ENCODE measurements at places on chromosomes 7 and 10.

- DNase-seq = no peak
Observed at GRCh38 chr7:108263425-108263824, 133.3 kb upstream of the LAMB4 start.

- no peak for DNase-seq
Observed at GRCh38 chr10:73859784-73860491, 14.4 kb downstream of the CAMK2G start.

DNA sequence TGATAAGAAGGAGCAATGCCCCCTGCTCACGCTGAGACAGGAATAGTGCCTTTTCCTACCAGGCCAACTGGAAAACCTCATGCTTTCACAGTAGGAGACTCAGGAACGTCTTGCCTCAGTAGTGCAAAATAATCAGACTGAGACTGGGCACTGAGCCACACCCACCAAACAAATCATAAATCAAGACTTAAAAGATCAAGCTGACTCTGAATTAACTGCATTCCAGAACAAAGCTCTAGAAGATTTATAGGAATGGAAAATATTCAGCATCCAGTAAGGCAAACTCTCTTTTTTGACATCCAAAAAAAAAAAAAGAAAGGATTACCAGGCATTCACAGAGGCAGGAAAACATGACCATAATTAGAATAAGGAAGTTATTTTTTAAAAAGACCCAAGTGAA is 30.5 kb upstream of the SLC18A3 start:
- peak; percentile 40 for DNase-seq

DNA sequence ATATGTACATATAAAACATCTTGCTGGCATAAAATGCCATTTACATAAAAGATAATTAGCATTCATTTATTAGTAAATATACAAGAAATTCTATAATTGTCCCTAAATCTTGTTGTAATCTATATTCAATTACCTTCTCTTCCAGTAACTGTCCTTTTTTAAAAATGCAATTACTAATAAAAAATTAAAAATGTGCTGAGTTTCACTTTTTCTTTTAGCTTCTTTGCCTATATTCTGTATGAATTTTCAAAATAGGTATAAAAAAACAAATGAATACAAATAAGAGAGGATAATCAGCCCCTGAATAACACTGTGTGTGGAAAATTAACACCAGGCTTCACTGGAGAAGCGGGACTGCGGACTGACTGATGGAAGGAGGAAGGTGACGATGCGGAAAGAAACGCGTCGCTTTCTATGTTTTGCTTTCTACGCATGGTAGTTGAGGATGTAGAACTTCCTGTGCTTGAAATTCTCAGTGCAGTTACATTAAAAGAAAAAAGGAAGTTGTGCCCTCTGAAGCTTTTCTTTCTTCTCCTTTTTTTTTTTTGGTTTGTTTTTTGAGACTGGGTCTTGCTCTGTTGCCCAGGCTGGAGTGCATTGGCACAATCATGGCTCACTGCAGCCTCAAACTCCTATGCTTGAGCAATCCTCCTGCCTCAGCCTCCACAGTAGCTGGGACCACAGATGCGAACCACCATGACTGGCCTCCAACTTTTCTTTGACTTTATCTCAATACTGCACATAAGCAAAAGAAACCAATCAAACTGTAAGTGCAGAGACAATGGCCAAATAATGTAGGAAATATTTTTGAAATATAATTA is 7.4 kb upstream of the ZMYND11 start:
- no peak for DNase-seq

- no peak for DNase-seq
Observed at GRCh38 chr10:89699581-89700064, 1.8 kb upstream of the KIF20B start.

GRCh38 chr7:7642081-7642480 is 1.5 kb downstream of the UMAD1 start:
- no peak for DNase-seq

DNA sequence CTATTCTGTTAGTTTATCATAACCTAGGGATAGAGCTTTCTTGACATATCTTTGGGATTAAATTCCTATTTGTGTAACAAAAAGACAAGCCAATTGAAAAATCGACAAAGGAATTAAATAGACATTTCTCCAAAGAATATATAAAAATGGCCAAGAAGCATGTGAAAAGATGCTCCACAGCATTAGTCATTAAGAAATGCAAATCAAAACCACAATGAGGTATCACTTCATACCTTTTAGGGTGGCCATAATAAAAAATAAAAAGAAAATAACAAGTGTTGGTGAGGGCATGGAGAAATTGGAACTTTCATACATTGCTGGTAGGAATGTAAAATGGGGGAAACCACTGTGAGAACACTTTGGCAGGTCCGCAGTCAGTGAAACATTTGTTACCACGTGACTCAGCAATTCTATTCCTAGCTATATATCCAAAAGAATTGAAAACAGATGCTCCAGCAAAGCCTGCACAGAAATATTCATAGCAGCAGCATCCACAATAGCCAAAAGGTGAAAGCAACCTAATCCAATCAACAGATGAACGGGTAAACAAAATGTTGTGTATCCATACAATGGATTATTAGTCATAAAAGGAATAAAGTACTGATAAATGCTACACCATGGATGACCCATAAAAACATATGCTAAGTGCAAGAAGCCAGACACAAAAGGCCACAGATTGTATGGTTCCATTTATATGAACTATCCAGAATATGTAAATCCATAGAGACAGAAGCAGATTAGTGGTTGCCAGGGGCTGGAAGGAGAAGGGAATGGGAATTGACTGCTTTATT is 20.5 kb downstream of the SPAG6 start:
- no peak for DNase-seq

GRCh38 chr10:124562425-124563060 is 100.9 kb downstream of the LHPP start:
- DNase-seq = no peak

- DNase-seq = no peak
Observed at GRCh38 chr10:89741126-89741762, 39.9 kb downstream of the KIF20B start.

DNA sequence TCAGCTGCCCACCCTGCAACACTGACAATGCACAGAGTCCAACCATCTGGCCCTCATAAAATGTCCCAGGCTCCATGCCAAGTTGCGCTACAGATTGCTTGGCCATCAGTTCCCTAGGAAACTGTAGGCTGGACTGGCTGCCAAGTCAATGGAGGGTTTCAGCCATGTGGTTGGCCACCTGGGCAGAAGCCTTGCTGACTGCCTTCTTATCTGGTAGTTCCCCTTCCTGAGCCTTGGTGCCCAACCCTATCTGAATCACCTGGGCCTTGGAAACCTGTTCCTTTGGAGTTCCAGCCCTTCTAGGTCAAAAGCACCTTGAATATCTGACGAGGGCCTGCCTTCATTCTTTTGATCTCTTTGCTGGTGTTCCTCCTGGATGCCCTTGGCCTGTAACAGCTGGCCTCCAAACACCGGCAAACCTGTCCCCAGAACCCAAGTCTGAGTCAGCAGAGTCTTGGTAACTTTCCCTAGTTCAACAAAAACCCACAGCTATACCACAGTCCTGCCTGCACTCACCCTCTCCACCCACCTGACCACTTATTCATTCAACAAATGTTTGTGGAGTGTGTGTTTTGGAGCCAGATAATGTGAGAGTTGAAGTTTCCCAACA is 37.4 kb upstream of the KDM7A start:
- DNase-seq = no peak

- no peak for DNase-seq
Observed at GRCh38 chr10:127894146-127894545, 1.4 kb upstream of the CLRN3 start.

DNA sequence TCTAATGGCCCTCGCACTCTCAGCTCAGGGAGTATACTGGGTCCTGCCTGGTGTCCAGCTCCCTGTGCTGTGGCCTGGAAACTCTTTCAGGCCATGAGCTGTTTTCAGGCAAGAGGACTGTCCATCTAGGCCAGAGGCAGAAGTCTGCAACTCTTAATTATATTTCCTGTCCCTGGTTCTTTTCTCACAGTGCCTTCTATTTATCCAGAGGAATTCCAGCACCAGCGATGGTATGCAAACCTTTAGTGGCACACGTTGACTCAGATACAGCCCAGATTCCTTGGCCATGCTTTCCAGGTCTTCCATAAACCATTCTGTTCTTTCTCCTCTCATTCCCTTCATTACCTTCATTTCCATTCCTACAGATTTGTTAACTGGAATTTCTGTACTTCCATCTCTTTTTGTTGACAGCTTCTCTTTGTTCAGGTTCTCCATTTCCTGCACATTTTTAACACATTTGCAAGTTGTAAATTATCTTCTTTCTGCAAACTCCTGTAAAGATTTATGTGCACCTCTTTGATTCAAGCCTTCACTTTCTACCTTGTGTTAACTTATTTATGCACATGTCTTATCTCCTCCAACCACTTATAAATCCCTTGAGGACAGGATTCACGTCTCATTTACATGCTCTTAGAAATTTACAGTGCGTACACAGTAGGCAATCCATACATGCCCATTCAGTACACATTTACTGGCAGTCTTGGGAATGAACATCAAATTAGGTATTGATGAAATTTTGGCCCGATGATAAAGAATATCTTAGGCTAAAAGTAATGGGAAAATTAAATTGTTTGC is 172.1 kb downstream of the CELF2 start:
- no peak for DNase-seq

DNA sequence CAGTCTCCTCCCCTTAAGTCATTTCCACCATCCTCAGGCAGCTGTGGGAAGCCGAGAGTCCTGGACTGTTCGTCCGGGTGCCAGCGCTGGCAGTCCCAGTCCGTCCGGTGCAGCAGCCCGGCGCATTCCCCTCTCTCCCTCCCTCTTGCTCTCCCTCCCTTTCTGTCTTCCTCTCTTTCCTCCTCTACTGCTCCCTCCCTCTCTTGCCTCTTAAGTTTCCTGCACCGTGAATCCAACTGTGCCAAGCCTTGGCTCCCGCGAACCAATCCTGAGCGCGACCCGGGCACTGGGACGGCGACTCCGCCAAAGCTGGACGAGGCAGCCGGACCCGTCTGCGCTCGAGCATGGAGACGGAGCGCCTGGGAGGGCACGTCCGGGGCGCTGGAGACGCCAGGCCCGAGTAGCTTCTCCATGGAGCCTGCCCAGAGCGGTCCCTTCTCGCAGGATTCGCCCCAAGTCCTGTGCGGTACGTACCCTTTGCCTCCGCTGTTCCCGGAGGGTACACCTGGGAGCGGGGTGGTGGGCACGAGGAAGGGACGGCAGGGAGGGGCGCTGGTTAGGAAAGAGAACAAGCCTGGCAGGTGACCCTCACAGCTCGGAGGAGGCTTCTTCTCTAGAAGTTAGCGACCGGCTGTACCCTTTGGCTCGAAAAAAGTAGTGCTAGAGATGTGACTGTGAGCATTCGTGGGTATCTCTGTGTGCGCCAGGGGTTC is 1.0 kb downstream of the NXPH1 start:
- peak; percentile 73 for DNase-seq

- no peak for DNase-seq
Observed at GRCh38 chr7:18201350-18201749, 173.7 kb upstream of the PRPS1L1 start.

DNA sequence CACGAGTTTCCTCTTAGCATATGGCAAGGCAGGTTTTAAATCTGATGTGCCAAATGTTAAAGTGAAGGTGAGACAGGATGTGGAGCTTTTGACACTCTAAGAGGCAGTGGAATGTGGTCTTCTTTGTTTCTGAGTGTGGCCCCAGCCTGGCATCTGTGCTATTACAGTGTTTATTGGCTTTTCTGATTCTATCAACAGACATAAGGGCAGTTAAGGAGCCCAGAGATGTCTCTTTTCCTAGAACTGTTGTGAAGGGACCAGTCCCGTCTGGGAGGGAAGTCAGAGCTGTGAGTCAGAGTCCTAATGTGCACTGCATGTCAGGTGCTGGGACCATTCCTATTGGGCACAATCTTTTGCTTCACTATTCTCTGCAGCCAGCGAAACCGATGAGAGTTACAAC is 32.5 kb downstream of the TRUB1 start:
- DNase-seq = peak; percentile 35

DNA sequence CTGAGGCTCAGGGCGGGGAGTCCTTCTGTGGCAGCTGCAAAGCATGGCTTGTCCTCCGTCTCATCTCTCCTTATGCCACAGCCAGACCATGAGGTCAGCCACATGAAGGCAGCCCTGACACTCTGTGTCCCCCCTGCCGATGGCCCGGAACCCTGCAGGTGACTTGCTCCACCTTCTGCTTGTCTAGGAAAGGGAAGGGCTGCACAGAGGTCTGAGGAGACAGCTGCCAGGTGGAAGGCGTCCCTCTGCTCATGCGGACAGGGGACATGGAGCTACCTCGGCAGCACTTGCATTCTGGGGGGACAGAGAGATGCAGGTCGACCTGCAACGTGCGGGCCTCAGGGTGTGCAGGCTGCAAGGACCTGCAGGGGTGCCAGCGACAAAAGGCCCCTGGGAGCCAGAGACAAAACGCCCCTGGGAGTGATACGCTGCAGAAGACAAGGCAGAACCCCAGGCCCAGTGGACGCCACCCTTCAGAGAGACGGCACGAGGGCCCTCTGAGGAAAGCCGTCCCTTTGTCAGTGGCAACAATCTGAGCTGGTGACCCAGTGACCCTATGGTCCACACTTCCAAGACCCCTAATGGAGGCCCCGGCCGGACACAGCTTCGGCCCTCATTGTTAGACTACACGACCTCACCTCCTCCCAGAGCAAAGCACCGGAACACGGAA is 205.2 kb upstream of the PPP2R2D start:
- DNase-seq = no peak

- DNase-seq = peak; percentile 34
Observed at GRCh38 chr10:93573051-93573909, 6.8 kb downstream of the FFAR4 start.

DNA sequence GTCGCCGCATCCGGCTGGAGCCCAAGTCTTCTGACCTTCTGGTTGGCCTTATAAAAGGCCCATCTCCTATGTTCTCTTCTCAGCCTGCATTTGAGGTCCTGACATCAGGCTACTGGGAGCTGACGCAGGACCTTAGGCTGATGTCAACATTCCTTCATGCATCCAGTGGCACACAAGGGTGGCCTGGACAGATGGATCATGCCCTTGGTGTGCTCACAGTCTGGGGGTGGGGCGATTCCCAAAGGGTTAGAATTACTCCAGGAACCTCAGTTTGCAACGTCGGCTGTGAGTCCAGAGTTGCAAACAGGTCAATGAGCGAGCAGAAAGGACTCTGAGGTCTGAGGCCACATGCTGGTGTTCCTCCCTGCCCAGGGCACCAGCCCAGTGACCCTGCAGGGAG is 8.2 kb upstream of the CLIP2 start:
- DNase-seq = no peak

DNA sequence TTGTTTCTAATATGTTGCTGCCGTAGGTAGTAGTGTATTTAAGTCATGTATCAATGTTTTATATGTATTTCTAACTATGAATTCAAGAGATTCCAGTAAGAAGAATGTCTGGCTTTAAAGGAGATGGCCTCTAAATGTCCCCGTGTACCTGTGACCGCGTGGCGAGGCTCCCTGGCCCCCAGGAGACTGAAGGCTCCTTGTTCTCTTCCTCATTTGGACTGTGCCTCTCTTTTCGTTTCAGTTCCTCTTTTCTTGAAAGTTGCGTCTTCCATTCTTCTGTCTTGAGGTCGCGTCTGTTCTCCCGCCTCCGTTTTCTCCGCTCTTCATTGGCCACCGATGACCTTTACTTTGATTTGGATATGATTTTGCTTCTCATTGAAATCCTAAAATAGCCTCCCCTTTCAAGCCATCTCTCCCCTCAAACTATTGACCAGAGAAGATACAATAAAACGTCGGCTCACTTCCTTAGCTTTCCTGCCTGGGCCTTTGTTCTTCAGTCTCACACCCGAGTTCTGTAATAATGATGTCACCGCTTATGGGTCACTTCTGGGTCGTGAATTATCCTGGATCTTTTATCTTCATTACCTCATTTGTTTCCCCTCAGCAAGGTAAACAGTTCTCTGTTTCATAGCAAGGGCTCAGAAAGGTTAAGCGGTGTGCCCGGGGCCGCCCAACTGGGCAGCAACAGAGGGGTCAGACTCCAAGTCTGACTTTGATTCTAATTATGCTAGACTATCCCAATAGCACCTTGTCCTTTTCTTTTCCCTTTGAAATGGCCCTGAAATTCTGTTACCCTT is 28.7 kb downstream of the WIPI2 start:
- DNase-seq = no peak
